ENCODE measurements at places on chromosomes 12 and 14.

- DNase-seq = no peak
These were observed 174.4 kb downstream of the PDZRN4 start for GRCh38 chr12:41362510-41362909.

DNA sequence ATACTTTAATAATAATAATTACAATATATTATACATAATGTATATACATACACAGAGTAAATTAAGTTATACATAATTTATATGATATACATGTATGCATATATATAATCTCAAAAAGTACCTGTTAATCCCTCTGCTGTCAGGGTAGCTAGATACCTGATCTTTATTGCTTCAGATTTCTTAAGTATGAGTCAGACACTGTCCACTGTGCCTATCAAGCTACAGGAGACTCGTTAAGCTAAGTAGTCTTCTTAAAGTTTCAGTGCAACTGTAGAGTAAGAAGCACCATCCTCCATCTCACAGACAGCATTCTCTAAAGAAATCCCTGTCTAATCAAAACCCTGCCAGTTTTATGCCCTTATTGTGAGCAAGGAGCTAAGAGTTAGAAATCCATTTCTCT lies 428.7 kb downstream of the RERGL start:
- DNase-seq = no peak

DNA sequence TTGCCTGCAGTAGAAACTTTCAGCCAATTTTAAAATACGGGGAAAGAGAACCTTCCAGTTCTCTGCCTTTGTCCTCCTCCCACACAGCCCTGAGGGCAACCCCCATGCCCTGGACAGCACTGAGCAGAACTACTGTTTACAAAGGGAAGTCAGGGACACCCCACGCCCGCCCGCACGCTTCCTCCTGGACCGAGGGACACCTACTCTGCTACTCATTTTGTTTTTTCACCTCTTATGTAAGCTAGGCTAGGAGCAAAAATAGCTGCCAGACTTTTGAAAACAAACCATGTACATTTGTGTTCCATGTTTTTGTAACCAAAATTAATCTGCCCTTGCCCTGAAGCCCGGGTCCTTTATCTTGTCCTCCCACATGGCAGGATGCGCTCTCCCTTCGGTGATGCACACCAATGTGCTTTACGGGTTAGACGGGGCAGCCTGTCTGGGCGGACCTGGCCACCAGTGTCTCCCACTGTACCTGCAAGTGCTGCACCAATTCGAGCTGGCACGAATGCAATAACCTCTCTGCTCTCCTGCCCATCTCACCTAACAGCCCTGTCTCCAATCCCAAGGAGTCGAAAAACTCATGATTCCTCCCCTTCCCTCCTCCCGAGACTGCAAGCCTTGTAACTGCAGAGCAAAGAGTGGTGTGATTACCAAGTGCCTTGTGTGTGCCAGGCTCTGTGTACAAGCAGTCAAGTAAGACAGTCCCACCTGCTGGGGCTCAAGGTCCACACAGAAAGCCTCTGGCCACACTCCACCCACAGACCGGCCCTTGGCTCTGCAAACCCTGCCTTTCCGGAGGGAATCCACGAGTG lies 85.2 kb downstream of the CCDC88C start:
- DNase-seq = no peak

- DNase-seq = no peak
These were observed 64.1 kb downstream of the LRP6 start for GRCh38 chr12:12202747-12203146.

DNA sequence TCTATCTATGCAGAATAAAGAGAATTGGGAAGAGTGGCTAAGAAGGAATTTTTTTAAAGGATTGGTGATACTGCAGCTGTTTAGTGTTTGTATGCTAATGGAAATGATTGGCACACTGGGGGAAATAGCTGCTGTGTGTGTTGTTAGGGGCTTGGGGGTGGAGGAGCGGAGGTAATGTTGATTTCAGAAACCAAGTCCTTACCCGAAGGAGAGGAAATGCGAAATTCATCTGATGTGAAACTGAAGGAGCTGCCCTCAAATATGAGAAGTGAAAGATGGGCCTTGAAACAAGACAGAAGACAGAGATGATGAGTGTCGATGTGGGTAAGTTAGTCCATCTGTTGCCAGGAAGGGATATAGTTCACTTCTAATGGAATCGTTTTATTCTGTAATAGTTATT lies 21.2 kb upstream of the RNASE12 start:
- no peak for DNase-seq

DNA sequence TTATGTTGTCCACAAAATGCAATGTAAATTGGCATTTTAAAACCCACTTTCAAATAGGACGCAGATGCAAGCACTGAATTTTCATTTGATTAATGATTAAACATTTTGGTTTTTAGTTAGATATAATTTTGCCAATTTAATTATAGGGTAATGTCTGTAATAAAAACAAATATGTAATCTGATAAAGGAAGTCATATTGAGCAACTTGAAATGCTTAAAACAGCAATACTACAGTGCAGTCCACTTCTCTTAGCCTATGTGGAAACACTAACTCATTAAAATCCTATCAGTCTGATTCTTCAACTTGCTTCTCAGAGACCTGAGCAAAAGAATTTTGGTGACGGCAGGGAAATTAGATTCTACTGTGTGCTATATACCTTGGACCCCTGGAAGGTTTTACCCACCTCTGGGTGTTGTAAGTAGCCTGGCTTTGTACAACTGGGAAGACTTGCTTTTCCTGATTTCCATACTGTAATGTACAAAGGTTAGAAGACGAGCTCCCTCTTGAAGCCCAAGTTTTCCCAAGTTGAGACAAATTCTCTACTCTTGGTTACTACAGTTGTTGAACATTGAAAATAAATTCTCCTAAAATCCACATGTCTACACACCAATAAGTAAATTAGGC lies 4.1 kb downstream of the TRHDE start:
- no peak for DNase-seq

- DNase-seq = no peak
These were observed 981.4 kb downstream of the FSCB start for GRCh38 chr14:43525658-43526057.

DNA sequence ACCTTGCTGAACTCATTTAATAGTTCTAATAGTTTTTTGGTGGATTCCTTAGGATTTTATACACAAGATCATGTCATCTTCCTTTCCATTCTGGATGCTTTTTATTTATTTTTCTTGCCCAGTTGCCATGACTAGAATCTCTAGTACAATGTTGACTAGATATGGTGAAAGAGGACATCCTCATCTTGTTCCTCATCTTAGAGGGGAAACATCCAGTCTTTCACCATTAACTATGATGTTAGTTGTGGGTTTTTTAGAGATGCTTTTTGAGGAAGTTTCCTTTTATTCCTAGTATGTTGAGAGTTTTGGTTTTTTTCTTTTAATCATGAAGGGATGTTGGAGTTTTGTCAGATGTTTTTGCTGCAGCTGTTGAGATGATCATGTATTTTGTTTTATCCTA lies 8.7 kb downstream of the ANKRD13A start:
- DNase-seq = no peak

DNA sequence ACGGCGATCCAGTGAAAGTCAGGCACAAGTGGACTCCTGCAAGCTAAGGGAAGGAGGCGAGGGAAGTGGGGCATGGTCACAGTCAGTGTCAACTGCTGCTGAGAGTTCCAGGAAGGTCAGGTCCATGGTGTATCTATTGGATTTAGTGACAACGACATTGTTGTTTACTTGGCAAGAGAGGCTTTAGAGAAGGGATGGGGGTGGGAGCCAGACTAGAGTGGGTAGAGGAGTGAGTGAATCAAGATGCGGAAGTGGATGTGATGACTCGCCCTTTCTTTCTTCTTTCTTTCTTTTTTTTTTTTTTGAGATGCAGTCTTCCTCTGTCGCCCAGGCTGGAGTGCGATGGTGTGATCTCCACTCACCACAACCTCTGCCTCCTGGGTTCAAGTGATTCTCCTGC lies 12.5 kb downstream of the P2RX7 start:
- DNase-seq = peak; percentile 34

DNA sequence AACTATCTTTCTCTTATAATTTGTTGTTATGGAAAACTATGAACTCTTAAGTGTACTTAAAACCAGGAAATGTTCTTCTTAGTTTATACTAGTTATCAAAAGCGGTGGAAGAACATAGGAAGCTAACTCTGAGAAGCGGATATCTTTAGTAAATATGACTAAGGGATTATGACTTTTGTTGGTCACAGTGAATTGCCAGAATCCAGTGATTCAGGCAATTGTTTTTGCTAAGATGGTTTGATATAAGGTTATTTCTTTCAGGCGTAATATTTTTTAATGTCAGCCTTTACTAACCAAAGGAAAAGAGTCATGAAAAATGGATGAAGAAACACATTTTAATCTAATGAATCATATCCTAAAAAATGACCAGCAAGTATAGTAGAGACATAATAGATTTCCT lies 473.5 kb downstream of the FOXG1 start:
- no peak for DNase-seq
